Activated T-cell treated with anti-CD3 and anti-CD28 coated beads for 1 hour (primary cell): ENCODE measurements at places on chromosomes 3 and 15.

DNA sequence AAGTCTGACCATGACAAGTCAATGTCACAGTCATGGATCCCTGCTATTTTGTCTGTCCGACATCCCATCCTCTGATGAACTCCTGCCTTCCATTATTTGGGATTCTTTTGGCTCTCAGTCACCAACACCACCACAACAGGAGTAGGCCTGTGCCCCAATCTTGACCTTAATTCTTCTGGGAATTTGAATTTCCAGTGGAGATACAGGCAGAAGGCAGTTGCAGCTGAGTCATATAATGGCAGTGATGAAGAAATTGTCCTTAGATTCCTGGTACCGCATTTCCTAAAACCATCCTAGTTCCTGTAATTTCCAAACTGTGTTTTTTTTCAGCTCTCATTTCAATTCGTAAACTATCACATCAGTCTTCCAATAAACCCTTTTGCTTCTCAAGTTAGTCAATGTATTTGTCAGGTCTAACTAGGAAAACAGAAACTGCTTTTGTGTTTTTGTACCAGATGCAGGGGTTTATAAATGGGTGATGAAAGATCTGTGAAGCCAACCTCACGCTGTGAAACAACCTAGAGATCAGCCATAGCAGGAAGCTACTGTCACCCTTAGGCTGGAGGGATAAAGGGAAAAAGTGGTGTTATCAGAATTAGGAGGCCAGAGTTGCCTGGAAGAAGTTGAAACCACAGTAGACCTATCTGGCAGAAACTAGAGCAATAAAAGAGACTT is 126.3 kb upstream of the TMEM108 start:
- DNase-seq: no peak

DNA sequence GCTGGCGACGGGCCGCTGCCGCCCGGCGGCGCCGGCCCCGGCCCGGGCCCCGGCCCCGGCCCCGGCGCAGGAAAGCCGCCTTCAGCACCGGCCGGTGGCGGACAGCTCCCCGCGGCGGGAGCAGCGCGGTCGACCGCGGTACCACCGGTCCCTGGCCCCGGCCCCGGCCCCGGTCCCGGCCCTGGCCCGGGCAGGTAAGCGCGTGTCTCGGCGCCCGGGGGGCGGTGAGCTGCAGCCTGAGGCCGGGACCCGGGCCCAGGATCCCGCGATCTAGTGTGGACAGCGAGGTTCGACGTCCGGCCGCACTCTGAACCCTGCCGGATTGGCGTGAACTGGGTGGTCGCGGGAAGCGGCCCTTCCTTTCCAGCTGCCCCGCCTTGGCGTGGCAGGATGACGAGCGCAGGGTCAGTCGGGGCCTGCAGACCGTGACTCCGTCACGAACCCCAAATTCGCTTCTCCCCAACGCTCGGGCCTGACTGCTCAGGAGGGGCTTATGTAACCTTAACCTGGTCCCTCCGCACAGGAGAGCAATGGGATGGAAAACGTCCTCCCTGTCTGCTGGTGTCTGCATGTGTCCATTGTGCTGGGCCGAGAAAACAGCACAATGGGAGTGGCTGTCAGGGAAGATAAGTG is 472 bp downstream of the BSN start:
- peak; percentile 49 for DNase-seq

- no peak for DNase-seq
Observed at GRCh38 chr3:69715204-69715603, 24.1 kb upstream of the MITF start.

DNA sequence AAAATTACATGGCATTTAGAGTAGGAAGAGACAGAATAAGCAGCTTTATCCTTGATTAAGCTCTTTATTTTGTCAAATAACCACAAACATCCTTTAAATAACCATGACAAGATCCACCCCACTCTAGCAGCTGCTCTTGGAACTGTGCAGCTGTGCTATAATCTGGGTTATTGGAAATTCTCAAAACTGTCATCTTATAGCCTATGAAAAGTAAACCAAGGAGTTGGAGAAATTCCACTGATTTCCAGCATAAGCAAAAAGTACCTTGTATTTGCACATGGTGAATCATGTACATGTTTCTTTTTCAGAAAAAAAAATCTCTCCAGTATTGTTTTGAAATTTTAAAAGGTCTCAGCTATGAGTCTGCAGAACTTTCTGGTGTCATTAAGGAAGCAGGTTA is 88.8 kb upstream of the ABI3BP start:
- DNase-seq: no peak

DNA sequence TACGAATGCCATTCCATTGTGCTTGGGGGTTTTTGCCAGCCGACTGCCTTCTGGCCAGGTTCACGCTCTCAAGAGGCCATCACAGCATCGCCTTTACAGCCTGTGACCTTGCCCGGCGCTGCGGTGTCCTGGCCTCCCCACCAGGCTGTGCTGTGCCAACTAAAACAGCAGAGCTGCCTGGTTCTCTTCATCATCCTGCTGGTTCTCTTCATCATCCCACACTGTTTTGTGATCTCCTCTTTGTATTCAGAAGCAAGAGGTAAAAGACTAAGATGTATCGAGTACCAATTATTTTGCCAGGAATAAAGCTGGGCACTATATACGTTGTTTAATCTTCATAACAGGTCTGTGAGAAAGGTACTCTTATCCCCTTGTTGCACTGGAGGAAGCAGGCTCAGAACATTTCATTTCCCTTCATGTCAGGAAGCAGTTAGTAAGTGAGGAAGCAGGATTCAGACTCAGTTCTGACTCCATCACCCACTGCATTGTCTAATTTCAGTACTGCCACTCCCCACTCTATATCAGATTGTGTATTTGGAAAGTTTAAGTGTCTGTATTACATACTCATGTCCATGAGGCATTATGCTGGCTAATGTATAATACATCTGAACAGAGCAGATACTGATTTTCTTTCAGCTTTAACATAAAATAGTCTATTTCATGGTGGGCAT is 92.7 kb downstream of the LRRC28 start:
- DNase-seq: peak; percentile 46

DNA sequence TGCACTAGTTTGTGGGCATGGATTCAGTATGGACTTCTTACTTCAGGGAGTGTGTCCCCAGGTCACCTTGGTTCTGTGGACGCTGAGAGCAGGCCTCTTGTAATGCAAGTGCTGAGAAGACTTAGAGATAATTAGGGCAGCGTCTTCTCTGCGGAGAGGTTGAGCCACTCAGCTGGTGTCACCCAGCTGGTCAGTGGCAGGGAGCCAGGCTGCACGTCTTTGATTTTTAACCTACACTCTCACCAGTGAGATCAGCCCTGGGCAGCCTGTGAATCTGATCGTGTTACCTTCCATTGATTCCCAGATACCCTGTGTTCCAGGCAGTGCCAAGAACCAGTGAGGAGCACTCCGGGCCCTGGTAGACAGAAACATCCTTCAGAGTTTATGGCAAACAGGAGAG is 92.6 kb downstream of the SLCO3A1 start:
- DNase-seq: no peak

- no peak for DNase-seq
Observed at GRCh38 chr15:48330105-48330785, 984 bp upstream of the DUT start.

- DNase-seq: no peak
Observed at GRCh38 chr15:41790756-41791546, 16.7 kb downstream of the MAPKBP1 start.

DNA sequence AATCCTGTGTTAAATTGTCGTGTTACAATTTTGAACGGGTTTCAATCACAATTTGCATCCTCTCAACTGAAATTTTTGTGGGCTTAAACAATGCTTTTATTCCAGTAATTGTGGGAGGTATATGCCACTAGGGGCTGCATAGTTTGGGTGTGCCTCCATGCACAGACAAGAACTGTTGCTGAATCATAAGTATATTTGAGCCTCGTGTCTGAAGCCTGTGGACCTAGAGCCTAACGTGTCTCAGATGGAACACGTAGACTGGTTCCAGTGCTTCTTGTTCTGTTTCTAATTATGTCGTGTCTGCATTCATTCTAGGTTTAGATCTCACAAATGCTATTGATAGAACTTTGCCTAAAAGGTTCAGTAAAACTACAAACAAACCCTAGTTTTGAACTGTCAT is 363.4 kb downstream of the RBMS3 start:
- no peak for DNase-seq

DNA sequence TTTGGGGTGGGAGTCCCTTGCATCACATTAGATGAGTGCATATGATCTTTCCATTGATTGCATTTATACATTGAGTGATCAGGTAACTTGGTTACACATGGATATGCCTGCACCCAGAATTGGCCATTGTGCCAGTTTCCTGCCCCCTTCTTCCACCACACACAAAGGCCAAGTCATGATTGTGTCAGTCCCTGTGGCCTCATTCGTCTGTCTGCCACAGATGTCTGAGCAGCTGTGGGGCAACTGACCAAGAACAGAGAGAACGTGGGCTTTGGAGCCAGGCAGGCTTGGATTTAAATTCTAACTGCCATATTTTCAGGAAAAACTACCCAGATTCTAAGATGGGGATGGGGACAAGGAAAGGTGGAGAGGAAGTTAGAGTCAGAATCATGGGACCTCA is 27.0 kb downstream of the CCNL1 start:
- DNase-seq: no peak

- DNase-seq: no peak
Observed at GRCh38 chr3:144437989-144438388, 466.4 kb downstream of the DIPK2A start.

DNA sequence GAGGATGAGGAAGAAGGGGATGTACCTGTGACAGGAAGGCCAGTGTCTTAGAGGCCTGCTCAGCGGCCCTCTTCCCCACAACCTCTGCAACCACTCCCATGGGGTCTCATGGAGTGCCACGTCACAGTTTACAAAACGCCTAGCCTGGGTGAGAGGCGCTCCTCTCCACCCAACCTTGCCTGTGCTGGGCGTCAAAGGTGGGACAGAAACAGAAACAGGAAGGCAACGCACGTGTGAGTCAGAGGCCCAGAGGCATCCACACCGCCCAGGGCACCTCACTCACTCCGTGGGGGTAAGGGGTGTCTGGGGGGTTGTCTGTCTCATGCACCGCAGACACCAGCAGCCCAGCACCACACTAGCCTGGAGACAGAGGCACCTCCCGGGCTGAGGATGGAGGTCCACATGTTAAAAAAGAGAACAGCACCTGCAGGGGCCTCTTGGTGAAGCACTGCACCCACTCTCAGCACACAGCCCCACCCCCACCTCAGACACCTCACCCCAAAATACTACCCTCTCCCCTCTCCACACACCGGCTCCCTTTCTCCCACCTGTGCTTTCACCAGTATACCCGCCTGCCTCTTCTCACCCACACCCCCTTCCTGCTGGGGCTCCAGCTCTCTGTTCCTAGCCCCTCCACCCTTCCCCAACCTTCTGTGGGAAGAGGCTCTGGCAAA is 4.7 kb upstream of the CALML4 start:
- DNase-seq: no peak

DNA sequence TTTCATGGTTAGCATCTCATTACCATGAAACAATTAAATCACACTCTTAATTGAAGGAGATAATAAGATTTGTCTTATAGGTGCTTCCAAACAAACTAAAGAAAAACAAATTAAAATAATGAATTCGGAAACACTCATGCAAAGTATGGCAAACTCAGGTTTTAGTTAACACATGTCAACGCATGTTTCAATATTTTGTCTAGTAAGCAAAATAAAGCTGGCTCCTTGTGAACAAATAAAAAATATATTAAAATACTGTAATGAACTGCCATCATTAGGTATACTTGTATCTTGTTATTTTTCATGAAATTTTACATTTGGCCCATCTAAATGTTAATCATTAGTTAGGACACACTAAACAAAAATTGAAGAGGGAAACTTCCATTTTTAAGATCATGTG is 519.2 kb downstream of the MECOM start:
- DNase-seq: no peak

DNA sequence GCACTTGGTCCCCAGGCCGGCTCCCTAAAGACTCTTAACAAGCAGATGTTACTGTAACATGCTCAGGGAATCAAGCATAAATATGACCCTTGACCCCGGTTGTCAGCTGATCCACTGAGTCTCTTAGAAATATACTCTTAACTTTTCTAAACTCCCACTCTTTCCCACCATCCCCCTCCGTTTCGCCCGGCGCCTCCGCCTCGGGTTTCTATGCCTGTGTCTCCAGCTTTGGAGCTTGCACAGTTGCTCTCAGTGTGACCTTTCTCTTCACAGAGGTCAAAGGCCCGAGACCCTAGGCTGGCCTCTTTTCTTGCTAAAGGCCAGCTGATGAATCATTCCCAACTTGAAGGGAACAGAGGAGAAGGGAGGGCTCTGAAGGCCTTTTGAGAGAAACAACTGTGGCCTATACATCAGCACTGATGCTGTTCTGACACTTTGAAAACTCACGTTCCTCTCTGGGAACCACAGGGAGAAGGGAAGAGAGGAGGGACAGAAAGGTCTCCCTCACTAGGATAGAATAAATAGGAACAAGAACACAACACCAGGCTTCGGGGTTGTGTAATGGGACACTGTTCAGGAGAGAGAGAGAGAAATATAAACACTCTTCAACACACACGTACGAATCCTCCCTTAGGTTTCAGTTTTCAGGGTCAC is 484.5 kb upstream of the NR2F2 start:
- no peak for DNase-seq

- no peak for DNase-seq
Observed at GRCh38 chr3:70805061-70805889, 492.8 kb upstream of the MDFIC2 start.

DNA sequence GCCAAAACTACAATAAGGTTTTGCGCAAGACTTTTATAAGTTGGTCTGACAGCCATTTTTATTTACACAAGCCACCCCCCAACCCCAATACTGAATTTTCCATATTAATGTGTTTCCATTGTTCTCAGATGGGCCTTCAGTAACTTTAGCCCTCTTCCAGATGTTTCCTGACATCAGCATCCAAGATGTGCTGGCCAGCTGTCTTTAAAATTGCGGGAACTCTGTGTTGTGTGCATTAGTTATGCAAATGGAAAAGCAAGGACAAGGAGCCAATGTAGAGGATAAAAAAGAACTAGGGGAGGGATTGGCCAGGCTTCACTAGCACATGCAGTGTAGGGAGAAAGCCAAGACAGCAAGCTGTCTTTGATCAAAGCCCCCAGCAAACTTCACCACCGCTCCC is 45.4 kb downstream of the COMMD2 start:
- DNase-seq: no peak

DNA sequence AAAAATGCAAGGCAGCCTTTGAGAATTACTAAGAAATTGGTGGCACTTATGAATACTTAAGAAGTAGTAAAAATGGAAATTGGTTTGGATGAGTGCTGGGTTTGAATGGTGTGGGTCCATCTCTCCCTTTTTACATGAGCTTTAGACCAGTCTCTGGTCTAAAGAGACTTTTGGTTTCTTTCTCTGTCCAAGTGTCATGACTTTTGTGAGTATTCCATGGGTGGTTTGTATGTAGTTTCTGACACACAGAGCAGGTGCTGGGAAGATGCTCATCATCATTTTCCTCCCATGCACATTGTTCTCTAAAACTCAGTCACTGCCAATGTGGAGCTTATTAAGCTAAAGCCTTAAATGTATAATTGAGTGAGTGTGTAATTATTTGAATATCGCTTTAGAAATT is 63.5 kb downstream of the KAT2B start:
- no peak for DNase-seq

DNA sequence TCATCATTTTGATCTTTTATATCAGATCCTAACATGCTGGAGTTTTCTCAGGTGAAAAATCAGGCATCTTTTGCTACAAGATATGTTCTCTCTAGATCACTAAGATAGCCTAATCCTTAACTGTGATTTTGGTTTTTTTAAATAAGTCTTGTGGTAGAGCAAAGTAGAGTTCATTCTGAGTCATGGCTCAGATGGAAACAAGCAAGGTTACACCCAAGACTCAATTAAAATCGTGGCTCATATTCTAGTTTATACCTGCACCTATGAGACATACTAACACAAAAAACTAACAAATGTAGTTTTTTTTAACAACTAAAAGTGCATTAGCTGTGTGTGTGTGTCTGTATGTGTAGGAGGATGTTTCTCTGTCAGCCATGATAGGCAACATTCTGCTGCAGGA is 428.2 kb downstream of the NLGN1 start:
- DNase-seq: no peak
